ENCODE measurements at places on chromosomes 5 and 9.

DNA sequence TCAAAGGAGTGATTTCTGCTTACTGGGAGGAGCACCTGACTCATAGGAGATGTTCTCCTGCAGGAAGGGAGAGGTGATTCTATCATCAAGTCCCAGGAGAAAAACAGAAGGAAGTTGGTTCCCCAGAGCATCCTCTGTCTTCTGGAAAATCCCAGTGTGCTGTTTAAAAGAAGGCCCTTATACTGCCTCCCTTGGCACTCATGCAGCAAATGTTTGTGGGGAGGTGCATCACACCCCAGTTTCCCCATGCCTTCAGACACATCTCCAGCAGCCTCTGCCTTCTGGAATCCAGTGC lies 63.1 kb downstream of the PPARGC1B start:
- DNase-seq: no peak

DNA sequence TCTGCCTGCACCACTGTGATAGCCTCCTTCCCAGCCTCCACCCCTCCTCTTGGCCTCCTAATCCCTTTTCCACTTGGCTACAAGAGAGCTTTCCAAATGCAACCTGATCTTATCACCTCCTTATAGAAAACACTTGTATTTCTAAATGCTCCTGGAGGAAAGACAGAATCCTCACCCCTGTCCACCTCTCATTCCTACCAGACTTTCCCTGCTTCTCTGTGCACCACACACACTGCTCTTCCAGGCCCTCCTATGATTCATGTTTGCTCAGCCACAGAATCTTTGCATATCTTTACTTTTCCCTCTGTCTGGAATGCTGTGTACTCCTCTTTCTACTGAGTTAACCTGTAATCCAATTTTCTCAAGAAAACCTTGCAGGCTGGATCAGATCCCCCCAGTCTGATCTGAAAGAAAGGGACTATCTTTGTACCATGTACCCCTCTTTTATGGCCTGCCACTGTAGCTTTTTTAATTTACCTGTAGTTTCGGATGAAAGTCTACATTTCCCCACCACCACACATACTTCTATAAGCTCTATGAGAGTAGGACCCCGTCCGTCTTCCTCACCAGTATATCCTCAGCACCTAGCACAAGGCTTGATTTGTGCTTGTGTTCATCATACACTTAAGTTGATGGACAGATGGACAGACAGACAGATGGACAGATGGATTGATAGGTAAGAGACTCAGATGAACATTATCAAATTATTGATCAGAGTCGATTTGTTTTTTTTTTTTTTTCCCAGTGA lies 95.3 kb downstream of the GALNT10 start:
- no peak for DNase-seq

GRCh38 chr5:53366245-53366644 lies 114.2 kb upstream of the FST start:
- DNase-seq: no peak

GRCh38 chr9:124411514-124412227 lies 3.6 kb downstream of the PSMB7 start:
- no peak for DNase-seq

GRCh38 chr5:174046558-174046957 lies 1.1 kb downstream of the NSG2 start:
- no peak for DNase-seq

DNA sequence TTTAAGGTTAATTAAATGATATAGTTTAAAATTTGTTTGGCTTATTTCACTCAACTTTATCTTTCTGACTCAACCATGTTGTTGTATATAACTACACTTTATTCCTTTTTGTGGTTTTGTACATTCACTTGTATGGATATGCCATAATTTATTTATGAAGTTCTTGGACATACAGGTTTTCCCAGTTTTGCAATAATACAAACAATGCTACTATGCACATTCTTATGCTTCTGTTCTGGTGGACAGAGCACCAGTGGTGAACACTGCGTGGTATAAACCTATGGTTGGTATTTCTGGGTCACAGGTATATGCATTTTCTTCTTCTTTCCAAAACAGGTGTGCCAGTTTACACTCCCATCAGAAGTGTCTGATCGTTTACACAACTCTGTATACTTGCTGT lies 35.7 kb upstream of the TRIM14 start:
- DNase-seq: no peak

DNA sequence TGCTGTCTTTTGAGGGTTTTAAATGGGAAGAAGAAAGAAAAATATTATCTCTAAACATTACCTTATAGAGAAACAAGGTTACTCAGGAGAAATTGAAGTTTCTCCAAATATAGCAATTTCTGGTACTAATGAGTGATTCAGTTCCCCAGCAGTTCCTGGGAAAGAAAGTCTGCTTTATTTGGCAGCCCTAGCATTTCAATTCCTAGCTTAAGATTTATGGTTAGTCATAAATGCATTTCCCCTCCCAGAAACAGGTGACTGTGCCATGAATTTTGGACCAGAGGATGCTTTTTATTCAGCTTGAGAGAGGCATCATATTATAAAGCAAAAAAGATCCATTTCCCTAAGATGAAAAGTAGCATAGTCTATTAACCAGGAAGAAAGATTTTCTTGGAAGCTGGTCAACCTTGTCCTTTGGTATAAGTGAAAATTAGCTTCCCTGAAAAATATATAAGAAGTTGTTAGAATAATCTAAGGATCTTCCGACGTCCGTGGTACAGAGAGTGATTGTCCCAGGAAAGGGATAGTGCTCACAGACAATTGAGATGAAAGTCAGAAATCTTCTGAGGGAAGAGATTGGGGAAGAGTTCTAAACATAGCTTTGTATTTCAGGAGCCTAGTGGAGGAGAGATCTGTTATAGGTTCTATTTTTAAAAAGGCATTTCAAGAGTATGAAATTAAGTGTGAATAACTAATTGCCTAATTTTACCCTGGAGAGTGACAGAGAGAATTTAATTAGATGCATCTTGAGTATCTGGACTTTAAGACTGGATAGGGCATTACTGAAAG lies 164.9 kb downstream of the ESM1 start:
- DNase-seq: no peak

DNA sequence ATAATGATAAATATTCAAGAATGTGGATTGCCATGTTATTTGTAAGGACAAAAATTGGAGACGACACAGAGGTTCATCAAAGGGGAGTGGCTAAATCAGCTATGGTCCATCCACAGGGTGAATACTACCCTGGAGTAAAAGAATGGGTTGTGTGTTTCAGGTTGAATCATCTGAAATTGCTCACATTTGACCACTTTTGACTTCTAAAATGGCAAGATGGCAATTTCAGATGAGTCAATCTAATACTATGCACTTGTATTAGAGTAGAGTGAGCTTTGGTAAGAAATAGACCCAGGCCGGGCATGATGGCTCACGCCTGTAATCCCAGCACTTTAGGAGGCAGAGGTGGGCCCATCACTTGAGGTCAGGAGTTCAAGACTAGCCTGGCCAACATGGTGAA lies 131.8 kb downstream of the GAPVD1 start:
- no peak for DNase-seq

- DNase-seq: no peak
Measured at GRCh38 chr5:140140435-140140834, 14.7 kb downstream of the IGIP start.

GRCh38 chr9:38127271-38127839 lies 58.3 kb upstream of the SHB start:
- DNase-seq: no peak

DNA sequence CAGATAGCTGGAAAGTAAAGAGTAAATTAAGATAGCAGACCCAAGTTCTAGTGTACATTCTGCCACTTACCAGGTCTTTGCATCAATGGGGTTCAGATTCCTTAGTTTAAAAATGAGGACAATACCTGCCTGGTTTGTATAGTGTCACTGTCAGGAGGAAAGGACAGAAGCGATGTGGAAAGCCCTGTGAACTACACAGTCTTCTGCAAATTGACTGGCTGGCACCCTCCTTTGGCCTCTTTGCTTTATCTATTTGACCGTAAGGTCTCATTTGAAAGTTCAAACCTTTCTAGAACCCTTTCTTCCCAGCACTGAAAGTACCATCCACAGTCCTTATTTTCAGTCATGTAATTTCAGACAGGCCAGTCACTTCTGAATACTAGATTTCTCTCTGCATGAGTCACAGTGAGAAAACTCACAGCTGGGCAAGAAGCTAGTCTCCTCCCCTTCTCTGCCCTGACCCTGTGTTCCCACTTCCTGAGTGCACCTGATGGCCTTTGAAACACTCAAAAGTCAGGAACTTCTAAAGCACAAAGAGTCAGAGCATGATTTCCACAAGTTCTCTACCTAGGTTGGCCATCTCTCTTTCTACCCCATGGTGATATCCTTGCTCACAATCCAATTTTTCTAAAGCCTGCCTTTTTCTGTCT lies 91.3 kb upstream of the RASEF start:
- DNase-seq: no peak

DNA sequence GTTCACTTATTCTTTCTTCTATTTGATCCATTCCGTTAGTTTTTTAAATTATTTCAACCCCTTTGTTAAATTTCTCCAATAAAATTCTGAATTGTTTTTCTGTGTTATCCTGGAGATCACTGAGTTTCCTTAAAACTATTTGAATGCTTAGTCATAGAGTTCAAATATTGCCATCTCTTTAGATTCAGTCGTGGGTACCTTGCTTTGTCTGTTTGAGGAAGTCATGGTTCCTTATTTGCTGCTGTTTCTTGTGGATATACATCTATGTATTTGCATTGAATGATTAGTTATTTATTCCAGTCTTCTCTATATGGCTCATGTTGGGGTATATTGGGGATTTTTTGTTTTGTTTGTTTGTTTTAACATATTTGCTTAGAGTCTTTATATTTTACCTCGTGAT lies 80.6 kb downstream of the HINT1 start:
- DNase-seq: no peak

DNA sequence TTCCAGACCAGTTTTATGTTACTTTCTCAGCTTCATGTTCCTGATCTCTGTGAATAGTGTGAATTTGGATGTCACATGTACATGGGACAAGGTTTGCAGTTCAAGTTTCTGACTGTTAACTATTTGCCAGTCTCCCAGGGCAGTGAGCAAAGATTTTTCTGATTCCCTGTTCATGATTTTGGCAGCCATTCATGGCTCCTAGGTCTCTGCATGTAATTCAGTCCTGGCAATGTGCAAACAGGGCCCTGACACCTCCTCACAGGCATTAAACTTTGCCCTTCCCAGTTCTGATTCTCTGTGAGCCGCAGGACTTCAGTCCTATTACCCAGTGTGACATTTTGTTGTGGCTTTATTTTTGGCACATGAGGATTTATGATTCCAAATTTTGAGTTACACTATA lies 349.7 kb downstream of the ARRDC3 start:
- no peak for DNase-seq

DNA sequence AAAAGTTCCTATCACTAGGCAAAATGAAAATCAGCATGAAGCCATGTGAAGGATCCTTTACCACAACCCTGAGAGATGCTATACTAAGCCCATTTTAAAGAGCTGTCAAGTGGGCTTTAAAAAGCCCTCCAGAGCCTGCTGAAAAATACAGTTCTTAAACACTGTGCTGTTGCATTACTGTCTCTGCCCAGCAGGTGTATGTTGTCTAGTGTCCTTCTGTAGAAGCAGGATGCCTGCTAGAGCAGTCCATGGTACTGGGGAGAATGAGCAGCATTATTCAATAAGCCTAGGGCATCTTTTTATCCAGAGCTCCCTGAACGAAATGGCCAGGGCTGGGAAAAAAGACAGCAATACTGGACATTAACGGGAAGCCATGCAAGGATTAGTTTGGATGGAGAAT lies 126.2 kb upstream of the PLCXD3 start:
- no peak for DNase-seq

GRCh38 chr9:103992938-103993579 lies 101.0 kb upstream of the SMC2 start:
- no peak for DNase-seq

GRCh38 chr5:139406963-139407362 lies 3.1 kb upstream of the SPATA24 start:
- DNase-seq: no peak

DNA sequence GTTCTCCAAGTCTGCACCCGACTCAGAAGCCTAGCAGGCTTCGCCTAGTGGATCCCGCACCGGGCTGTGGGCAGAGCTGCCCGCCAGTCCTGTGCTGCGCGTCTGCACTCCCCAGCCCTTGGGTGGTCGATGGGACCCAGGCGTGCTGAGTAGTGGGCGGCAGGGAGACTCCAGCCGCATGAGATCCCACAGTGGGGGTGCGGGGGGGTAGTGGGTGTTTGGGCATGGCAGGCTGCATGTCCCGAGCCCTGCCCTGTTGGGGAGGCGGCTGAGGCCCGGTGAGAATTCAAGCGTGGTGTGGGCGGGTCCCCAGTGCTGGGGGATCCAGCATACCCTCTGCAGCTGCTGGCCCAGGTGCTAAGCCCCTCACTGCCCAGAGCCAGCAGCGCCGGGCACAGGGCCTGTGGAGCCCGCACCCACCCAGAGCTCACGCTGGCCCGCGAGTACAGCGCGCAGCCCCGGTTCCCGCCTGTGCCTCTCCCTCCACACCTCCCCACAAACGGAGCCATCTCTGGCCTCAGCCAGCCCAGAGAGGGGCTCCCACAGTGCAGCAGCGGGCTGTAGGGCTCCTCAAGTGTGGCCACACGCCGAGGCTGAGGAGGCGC lies 53.9 kb upstream of the BNC2 start:
- DNase-seq: no peak

GRCh38 chr5:6820851-6821479 lies 107.7 kb downstream of the TENT4A start:
- peak; percentile 82 for DNase-seq

DNA sequence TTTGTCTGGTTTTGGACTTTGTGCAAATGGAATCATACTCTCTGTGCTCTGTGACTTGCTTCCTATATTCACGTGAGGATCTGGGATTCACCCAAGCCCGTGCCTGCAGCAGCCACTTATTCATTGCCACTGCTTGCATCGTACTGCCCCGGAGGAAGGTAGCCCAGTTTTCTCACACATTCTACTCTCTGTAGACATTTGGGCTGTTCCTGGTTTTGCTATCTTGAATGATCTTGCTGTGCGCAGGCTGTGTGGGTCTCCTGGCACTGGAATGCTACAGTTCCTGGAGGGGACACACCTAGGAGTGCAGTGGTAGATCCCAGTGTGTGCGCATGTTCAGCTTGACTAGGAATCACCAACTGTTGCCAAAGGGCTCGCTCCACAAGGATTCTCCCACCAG lies 99.2 kb upstream of the BOD1 start:
- DNase-seq: no peak

DNA sequence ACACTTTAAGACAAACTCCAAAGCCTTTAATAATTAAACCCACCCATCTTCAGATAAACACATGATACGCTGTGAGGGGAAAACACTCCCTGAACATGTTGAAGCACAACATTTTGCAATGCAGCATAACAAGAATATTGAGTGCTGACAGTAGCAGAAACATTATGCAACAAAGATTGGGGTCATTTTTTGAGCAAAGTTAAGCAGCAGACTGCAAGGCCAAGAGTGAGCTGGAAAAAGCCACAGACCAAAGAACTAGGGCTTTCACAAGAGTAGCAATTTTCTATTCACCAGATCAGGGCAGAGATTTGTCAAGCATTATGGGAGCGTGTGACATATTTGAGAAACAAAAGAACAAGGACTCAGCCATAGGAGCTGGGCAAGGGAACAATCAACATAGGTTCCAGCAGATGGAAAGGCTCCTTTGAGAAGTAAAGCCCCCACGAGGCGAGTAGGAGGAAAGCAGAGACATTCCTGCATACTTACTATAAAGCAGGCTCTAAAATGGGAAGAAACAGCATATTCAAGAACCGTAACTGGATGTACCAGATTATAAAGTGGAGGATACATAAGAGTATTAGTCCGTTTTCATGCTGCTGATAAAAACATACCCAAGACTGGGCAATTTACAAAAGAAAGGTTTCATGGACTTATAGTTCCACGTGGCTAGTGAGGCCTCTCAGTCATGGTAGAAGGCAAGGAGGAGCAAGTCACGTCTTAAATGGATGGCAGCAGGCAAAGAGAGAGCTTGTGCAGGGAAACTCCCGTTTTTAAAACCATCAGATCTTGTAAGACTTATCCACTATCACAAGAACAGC lies 4.8 kb upstream of the TTC23L start:
- DNase-seq: no peak

Measured in ecto neural progenitor cell (in vitro differentiated cells).